ENCODE measurements at places on chromosomes 7 and 10. TPM values are rescaled to one million over a fixed set of nuclear protein-coding genes. Genes with fewer than 3 reads are reported as not detected.

GRCh38 chr7:143900230-143900766, 1.7 kb downstream of the TCAF1 start:
- H3K27me3 ChIP-seq, result no peaks in the 10 kb centered on the region
- no peaks in the 10 kb centered on the region for H3K36me3 ChIP-seq
- H3K4me1 ChIP-seq, result peaks cover 25% of the 10 kb centered on the region
- no peak overlapping the region for H3K27ac ChIP-seq
- peak overlapping the region; percentile 93 for H3K4me3 ChIP-seq

DNA sequence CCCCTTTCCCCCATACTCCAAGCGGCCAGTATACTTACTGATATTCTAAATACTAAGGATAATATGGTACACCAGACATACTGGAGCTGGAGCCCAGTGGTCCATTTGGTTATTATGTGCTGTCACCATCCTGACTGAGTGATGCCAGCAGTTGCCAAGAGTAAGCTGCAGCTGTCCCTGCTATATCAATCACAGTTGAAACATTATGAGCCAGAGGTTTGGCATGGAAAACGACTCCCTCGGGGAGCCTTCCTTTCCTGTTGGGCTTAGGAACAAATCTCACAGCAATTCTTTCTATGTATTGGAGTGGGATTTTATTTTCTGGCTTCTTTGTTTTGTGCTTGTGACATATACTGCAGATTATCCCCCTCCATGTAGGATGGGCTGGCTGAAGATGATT, 32.6 kb downstream of the STRIP2 start:
- no peaks in the 10 kb centered on the region for H3K27me3 ChIP-seq
- no peaks in the 10 kb centered on the region for H3K36me3 ChIP-seq
- no peaks in the 10 kb centered on the region for H3K4me1 ChIP-seq
- H3K27ac ChIP-seq, result no peak overlapping the region
- no peak for DNase-seq

DNA sequence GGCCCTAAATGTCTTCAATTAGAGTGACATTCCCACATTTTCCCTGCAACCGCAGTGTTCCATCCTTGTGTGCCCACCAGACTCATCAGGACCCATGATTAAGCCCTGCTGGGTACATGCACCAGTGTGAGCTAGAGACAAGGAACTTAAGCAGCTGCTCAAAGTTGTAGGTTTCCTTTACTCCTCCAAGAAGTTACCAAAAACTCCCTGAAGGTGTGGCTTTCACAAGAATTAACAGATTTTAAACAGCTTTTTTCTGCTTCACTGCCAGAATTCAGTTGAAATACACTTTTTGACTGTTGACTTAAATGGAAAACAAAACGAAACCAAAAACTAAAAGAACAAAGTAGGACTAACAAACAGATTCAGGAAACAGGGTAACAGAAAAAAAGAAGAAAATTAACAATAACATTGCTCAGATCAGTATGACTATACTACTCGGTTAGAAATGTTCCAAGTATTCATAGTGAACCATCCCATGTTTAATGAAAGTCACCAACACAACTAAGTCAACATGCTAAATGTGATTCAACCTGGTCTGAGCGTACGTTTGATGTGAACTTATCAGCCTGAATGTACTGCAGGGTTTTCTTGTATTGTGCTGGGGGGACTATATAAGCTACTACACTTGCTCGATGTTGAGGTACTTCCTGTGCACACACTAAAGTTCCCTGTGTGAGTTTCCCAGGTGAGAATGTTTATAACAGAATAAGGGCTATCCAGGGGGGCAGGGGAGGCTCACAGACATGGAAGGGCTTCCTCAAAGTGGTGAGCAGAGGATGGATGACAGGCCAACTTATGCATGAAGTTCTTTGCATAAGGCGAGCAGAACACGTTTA, 22.2 kb downstream of the SLC37A3 start:
- H3K27me3 ChIP-seq, result no peaks in the 10 kb centered on the region
- peaks cover 40% of the 10 kb centered on the region for H3K36me3 ChIP-seq
- no peak for DNase-seq
- no peak overlapping the region for H3K27ac ChIP-seq
- no peaks in the 10 kb centered on the region for H3K4me1 ChIP-seq

- H3K36me3 ChIP-seq, result no peaks in the 10 kb centered on the region
- H3K27me3 ChIP-seq, result no peaks in the 10 kb centered on the region
- H3K4me3 ChIP-seq, result no peak overlapping the region
- no peaks in the 10 kb centered on the region for H3K4me1 ChIP-seq
- DNase-seq, result no peak
Measured at GRCh38 chr10:71033396-71033980, 145.1 kb upstream of the PCBD1 start.

DNA sequence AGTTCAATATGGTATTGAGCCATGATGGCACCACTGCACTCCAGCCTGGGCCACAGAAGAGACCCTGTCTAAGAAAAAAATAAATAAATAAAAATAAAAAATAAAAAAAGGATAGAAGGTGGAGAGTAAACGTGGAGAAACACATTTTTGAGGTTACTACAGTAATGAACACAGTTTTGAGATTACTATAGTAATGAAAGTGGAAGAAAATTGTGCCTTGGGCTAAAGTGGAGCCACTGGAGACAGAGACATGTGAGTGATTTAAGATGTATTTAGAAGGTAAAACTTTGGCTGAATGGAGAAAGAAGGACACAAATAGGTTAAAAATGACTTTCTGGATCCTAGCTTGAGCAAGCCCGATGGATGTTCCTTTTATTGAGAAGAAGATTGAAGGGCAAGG, 76.8 kb downstream of the HGF start:
- H3K4me1 ChIP-seq, result no peaks in the 10 kb centered on the region
- no peaks in the 10 kb centered on the region for H3K36me3 ChIP-seq
- H3K27ac ChIP-seq, result no peak overlapping the region
- H3K27me3 ChIP-seq, result no peaks in the 10 kb centered on the region

DNA sequence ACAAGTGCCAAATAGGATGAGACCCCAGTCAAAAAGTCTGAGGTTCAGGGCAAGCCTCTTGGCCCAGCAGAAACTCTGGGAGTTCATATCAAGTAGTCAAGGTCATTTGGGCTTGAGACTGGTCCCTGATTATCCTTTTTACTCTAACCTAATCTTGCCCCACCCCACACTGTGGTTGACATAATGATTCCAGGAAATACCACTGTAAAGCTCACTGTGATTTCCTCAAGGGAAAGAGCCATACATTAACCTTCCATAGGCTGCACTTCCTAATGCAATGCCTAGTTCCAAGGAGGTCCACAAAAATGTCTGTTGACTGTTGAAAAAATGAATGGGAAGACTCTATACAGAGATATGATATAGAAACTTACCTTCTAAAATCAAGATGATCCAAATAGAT, 52.9 kb upstream of the CHCHD3 start:
- H3K36me3 ChIP-seq, result no peaks in the 10 kb centered on the region
- no peak overlapping the region for H3K27ac ChIP-seq
- H3K27me3 ChIP-seq, result no peaks in the 10 kb centered on the region
- H3K4me1 ChIP-seq, result no peaks in the 10 kb centered on the region

GRCh38 chr7:111638078-111638477, 75.8 kb upstream of the IMMP2L start:
- H3K4me1 ChIP-seq, result no peaks in the 10 kb centered on the region
- H3K27ac ChIP-seq, result no peak overlapping the region
- H3K4me3 ChIP-seq, result no peak overlapping the region
- no peaks in the 10 kb centered on the region for H3K27me3 ChIP-seq

DNA sequence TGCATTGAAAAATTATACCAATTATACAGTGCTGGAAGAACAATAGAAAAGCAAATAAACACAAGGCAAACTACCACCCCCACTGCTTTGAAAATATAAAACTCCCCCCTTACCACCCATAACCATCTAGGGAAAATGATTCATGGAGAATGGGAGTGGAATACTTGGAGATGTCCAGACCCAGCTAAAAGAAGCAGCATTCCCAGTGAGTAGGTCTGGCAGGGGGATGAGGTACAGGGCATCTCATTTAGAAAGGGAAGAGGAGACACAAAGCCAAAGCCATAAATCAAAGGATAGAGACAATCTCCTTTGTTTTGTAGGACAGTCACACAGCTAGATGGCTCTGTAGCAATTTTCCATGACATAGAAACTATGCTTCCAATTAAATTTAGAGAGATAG, 36.0 kb upstream of the DGKI start:
- no peaks in the 10 kb centered on the region for H3K27me3 ChIP-seq
- peaks cover 93% of the 10 kb centered on the region for H3K36me3 ChIP-seq
- H3K4me1 ChIP-seq, result no peaks in the 10 kb centered on the region
- no peak overlapping the region for H3K4me3 ChIP-seq

DNA sequence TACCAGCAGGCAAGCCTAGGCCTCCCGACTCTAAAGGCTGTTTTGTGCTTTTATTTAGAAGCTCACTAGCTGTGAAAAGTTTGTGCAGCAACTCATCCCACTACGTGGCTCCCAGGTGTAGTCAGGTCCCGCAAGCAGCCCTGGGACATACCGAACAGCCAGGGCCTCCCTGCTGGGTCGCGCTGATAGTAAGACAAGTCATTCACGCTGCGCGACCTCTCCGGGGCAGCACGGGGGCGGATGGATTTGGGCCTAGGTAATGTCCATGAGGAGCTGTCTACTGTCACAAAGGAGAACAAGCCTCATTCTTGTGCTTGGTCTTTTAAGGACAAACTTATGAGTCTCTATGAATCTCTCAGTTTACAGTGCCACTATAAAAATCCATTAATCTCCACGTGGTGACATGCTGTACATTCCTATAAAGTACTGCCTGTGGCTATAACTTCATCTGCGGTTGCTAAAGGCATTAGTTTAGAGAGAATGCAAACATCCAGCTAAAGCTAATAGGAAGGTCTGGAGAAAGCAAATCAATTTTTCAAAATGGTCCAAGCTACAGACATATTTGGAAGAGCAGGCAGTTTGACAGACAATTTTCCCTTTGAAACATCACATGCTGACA, 546.8 kb downstream of the PHTF2 start:
- no peak overlapping the region for H3K4me3 ChIP-seq
- no peak for DNase-seq
- no peaks in the 10 kb centered on the region for H3K36me3 ChIP-seq

DNA sequence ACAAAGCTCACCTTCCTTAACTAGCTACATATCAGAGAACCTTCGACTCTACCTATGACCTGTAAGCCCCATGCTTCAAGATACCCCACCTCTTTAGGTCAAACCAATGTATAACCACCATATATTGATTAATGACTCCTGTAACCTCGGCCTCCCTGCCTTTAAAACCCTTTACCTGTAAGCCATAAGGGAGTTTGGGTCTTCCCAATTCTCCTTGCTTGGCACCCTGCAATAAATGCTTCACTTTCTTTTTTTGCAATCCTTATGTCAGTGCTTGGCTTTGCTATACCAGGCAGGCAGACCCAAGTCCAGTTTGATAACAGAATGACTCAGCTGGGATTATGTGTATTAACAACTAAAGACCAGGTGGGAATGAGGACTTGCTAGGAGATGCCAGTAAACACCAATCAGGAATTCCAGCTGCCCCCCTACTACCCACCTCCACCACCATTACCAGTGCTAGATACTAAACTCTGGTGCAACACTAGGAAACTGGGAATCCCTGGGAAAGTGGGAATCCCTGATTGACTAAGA, 22.0 kb upstream of the SLC35G1 start:
- H3K4me3 ChIP-seq, result no peak overlapping the region
- DNase-seq, result no peak
- peaks cover 11% of the 10 kb centered on the region for H3K4me1 ChIP-seq

- H3K4me1 ChIP-seq, result no peaks in the 10 kb centered on the region
- no peak overlapping the region for H3K27ac ChIP-seq
- no peaks in the 10 kb centered on the region for H3K36me3 ChIP-seq
- H3K27me3 ChIP-seq, result no peaks in the 10 kb centered on the region
Measured at GRCh38 chr7:81857385-81857784, 87.5 kb upstream of the HGF start.

GRCh38 chr10:80579181-80579763, 41.6 kb downstream of the SH2D4B start:
- no peaks in the 10 kb centered on the region for H3K4me1 ChIP-seq
- no peaks in the 10 kb centered on the region for H3K36me3 ChIP-seq
- H3K27ac ChIP-seq, result no peak overlapping the region
- H3K4me3 ChIP-seq, result no peak overlapping the region
- no peak for DNase-seq

DNA sequence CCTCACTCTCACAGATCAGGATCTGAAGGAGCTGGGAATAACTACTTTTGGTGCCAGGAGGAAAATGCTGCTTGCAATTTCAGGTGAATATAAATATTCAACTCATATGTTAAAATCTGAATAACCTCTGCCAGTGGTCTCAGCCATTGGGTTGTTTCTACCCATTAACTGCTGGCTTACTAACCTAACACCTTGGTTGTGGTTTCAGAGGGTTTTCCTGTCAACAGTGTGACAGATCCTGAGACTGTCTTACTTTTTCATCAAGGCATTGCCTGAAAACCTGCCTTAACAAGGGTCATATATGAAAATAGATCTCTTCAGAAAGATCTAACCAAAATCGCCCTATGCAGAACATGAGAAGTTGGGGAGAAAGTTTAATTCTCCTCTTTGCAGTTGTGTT, 307.7 kb downstream of the BICC1 start:
- no peaks in the 10 kb centered on the region for H3K27me3 ChIP-seq
- DNase-seq, result no peak
- H3K27ac ChIP-seq, result no peak overlapping the region

FAS gene
- 35.7 TPM for total RNA-seq

LRRC18 gene
- total RNA-seq, result 3.3 TPM

HTRA1 gene
- 45.3 TPM for total RNA-seq

TRIL gene
- 6.4 TPM for total RNA-seq

SLC18A3 gene
- total RNA-seq, result not detected
